ENCODE measurements at places on chromosomes 11 and 22.

GRCh38 chr11:27398400-27398770 is 35.4 kb upstream of the CCDC34 start:
- DNase-seq: no peak

GRCh38 chr11:32698579-32698978 is 95.9 kb downstream of the CCDC73 start:
- no peak for DNase-seq

GRCh38 chr22:39238101-39238466 is 6.7 kb downstream of the PDGFB start:
- DNase-seq: no peak

GRCh38 chr11:74232311-74232950 is 61.3 kb downstream of the PPME1 start:
- no peak for DNase-seq

DNA sequence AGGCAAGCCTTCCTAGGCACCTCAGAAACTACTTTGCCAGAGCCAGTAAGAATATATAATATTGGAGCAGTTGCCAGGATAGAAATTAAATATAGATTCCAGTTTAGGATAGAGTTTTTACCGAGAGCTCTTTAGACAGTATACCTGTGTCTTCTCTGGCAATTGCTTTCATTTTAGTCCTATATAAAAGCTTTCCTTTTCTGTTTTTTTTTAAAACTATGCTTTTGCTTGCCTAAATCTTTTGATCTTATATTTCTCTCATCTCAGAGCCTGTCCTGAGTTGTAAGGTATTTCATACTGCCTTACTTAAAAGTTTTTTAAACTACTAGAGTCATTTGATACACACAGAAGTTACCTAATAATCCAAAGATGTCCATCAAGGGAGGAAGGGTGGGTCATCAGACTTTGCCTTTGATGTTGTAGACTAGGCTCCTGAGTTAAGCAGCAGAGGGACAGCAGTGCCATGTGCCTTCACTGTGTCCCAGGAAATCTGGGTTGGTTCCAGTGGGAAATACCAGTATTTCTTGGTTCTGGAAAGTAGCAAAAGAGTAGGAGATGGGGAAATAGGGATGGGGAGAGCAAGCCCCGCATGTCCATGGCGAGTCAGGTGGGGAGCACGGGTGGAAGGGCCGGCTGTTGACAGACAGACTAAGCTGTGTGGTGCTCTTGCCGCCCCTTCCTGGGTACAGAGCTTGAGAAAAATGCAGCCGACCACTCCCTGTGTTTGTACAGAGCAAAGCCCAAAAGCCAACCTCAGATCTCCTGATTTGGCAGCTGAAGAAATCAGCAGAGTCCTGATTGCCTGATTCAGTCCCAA is 11.2 kb downstream of the MCAM start:
- no peak for DNase-seq

DNA sequence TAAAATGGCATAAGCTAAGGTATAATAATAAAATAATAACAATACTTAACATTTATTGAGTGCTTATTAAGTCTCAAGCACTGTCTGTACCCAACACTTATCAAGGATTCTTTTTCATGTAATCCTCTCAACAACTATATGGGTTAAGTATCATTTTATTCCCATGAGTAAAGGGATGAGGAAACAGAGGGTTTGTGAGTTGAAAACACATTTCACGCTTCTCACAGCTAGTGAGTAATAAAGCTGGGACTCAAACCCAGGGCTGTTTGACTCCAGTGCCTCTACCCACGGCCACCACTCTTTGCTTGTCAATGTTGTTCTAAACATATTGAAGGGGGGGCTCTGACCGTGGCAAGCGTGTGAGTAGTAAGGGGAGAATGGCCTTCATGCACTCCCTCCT is 8.7 kb downstream of the CD3E start:
- no peak for DNase-seq
